ENCODE measurements at places on chromosomes 1 and 21. TPM values are rescaled to one million over a fixed set of nuclear protein-coding genes. Genes with fewer than 3 reads are reported as not detected.
A peak's percentile ranks its signal among the peaks of the same experiment; 100 is the strongest.

Gene CSF3R
- total RNA-seq, result 7.9 TPM

Gene ETV3
- total RNA-seq, result 24.3 TPM

Gene CD1D
- 0.45 TPM for total RNA-seq

- H3K36me3 ChIP-seq, result no peaks in the 10 kb centered on the region
- no peaks in the 10 kb centered on the region for H3K4me1 ChIP-seq
- no peak overlapping the region for H3K27ac ChIP-seq
These were observed 19.4 kb downstream of the HSD11B1 start for GRCh38 chr1:209723756-209724693.

DNA sequence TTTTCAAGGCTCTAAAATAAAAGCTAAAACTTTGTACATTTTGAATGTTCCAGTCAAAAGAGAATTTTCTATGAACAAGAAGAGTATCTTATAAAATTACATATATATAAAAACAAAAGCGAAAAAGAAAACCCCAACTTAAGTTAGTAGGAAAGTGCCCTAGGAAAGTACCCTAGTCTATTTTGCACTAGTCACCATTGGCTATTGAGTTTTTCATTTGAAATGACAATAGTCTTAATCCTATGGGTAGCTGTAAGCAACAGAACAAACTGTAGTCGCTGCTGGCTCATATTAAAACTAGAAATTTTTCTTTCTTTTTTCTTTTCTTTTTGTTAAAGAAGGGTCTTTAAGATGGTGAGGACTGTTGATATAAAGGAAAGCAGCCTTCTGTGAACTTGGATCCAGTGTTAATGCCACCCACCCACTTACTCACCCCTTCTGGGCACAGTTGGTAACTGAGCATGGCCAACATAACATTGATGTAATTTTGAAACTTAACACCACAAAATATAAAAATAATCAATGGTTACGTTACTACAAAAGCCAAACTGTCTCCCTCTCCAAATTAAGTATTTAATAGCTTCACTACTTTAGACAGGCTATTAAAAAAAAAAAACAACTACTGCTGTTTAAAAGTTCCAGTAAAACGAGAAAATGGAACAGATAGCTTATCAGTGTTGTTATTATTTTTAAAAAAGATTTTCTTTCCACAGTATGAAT is 177.0 kb downstream of the EIF4G3 start:
- no peak overlapping the region for H3K27ac ChIP-seq
- no peak for DNase-seq
- no peaks in the 10 kb centered on the region for H3K36me3 ChIP-seq
- H3K4me3 ChIP-seq, result no peak overlapping the region
- no peaks in the 10 kb centered on the region for H3K4me1 ChIP-seq

DNA sequence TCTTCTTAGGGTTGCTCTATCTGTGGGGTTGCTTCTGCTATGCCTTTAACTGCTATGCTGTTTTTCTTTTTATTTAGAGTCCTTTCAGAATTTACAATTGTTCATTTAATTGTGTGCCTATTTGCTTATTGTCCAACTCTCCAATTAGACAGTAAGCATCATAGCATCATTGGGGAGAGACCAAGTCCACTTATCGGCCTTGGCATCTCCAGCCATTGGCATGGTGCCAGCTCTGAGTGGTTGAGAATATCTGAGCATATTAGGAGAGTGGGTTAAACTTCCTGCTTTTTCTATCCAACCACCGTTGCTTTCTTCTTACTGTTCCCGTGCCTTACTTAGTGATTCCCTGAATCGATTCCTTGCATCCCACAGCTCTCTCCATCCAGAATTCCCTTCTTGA is 535.0 kb downstream of the AJAP1 start:
- peak; percentile 1 for DNase-seq
- no peaks in the 10 kb centered on the region for H3K36me3 ChIP-seq
- H3K27ac ChIP-seq, result no peak overlapping the region

DNA sequence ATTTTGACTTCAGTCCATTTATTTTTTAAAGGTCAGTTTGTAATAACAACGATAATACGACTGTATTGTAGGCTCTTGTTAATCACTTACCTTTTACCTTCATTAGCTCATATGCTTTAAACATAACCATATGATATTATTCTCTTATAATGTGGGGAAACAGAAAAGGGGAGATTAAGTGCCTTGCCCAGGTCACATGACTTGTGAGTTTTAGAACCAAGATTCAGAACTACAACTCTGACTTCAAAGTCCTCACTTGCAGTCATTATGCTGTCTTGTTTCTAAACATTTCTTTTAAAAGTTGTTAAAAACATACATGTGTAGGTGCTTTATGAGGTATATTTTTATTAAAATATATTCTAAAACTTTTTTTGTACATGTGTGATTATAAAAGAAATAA is 41.1 kb downstream of the SUCO start:
- H3K4me3 ChIP-seq, result no peak overlapping the region
- no peaks in the 10 kb centered on the region for H3K27me3 ChIP-seq
- H3K27ac ChIP-seq, result no peak overlapping the region

- H3K27me3 ChIP-seq, result no peaks in the 10 kb centered on the region
- peak; percentile 39 for DNase-seq
- peak overlapping the region; percentile 82 for H3K4me3 ChIP-seq
- H3K4me1 ChIP-seq, result peaks cover 9% of the 10 kb centered on the region
These were observed 710 bp downstream of the GLRX2 start for GRCh38 chr1:193104502-193104906.

DNA sequence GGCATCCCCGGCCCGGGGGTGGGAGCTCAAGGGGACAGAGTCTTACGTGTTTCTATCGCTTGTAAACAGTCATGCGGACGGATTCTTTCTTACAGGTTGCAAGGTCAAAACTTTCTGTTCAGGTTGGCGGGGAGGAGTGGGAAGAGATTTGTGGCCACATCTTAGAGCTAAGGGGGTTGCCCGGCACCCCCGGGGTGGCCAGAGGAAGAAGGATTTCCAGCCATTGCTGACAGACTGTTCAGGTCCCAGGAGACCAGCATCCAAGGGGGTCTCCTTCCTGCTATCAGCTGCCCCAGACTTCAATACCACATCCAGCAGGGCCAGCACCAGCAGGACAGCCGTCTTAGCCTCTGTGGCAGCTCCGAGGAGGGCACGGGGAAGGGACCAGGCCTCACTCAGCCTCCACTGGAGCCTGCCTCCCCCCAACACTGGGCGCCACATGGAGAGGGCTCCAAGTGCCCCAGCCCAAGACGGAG is 52.0 kb downstream of the KIF21B start:
- H3K4me1 ChIP-seq, result no peaks in the 10 kb centered on the region
- no peaks in the 10 kb centered on the region for H3K27me3 ChIP-seq
- H3K36me3 ChIP-seq, result no peaks in the 10 kb centered on the region
- no peak overlapping the region for H3K4me3 ChIP-seq
